Activated CD8-positive, alpha-beta memory T cell treated with anti-CD3 and anti-CD28 coated beads for 4 hours (primary cell): ENCODE measurements at places on chromosomes 7 and 10.

DNA sequence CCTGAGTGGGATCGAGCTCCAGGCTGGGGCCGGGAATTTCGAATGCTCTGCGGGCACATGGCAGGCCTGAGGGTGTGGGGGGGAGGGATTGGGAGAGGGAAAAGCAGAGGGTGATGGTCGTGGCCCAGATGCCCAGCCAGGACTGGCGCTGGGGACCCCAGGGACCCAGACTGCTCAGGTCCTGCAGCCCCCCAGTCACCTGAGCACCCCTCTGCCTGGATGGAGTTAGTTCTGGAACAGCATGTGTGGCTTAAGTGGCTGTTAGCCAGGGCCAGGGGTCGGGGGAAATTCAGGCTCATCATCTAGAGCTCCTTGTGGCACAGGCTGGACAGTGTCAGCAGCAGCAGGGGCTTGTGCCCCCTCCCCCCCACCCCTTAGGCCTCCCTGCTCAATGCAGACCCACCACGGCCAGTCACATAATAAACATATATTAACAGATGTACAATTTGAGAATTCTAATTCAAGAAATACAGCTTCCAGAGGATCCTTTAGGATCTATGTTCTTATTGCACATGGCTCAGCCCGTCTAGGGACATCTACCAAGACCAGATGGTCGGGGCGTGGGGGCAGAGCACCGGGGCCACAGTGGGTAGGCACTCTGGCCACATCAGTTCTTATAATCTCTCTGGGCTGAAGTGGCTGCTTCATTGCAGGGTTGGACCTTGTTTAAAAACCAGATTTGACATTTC, 22.2 kb downstream of the DNAJB12 start:
- no peak for DNase-seq

GRCh38 chr10:36110097-36110496, 468.0 kb upstream of the FZD8 start:
- no peak for DNase-seq

- DNase-seq: no peak
Measured at GRCh38 chr10:129222436-129222835, 244.6 kb upstream of the MGMT start.

- no peak for DNase-seq
Measured at GRCh38 chr10:50405723-50406122, 154.4 kb upstream of the ASAH2 start.

GRCh38 chr10:45255706-45256105, 59.7 kb downstream of the OR13A1 start:
- no peak for DNase-seq

DNA sequence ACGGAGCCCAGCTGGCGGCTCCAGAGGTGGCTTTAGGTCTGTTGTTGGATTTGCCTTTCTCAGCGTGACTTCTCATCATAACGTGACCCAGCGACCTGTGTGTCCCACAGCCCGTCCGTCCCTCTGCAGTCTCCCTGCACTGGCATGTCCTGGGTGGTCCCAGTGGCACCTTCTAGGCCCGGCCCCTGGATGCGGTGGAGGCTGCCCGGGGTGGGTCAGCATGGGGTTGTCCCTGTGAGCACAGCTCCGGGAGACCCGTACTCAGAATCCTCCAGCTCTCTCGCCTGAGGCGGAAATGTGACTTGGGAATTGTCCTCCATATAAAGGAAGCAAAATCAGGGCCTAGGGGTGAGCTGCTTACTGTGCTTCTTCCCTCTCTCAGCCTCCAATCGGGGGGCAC, 25.6 kb upstream of the AP5Z1 start:
- no peak for DNase-seq

GRCh38 chr7:84781838-84782237, 405.0 kb downstream of the SEMA3D start:
- DNase-seq: no peak

GRCh38 chr10:13717936-13718772, 131.4 kb downstream of the PRPF18 start:
- no peak for DNase-seq

DNA sequence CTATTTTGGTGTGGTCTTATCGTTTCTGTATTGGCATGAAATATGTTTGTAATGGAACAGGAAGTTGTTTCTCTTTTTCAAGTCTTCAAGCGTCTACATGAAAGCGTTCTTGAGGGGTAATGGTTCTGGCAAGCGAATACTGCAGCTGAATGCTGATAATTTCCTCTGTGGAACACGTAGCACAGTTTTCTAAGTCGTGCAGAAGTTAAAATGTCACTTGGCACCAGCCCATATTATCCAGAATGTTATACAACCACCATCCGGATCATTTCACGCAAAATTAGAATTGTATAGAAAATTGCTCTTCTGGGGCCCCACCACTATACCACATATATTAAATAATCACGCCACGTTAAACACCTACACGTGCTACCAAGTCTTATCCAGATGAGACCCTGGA, 354.3 kb downstream of the CALN1 start:
- DNase-seq: no peak

DNA sequence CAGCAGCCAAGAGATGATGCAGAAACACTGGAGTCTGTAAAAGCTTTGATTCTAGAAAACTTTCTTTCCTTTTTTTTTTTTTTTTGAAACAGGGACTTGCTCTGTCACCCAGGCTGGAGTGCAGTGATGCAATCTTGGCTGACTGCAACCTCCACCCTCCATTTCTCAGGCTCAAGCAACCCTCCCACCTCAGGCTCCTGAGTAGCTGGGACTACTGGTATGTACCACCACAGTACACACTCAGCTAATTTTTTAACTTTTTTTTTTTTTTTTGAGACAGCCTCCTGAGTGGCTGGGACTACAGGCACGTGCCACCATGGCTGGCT, 17.0 kb upstream of the BAG3 start:
- DNase-seq: no peak

DNA sequence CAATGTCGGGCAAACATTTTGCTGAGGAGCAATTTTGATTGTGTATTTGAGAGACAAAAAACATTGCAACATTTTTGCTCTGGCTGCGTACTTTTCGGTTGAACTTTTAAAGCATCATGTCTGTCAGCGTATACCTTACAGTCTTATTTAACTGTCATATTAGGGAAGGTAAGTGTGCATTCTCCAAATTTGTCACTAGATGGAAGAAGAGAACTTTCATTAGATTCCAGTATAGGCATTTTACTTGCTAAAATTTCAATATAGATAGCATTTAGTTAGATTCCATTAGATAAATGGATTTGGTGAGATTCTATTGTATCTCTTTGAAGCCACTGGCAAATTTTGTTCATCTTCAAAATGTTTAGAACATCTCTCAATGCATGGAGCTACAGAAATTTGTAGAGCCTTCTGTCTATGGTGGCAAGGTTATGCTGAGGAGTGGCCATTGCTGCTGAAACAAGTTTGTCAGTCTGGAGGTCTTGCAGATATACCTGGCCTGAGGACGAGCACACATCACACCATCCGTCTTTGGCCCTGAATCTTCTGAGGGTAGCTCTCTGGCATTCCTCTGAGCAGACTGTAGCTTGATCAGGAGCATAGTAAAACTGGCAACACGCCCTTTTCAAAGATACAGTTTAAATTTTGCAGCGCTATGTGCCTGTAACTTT, 437.5 kb upstream of the MBL2 start:
- DNase-seq: no peak

GRCh38 chr7:131753620-131754222, 197.3 kb upstream of the PODXL start:
- no peak for DNase-seq

- no peak for DNase-seq
Measured at GRCh38 chr7:95723583-95724180, 48.7 kb upstream of the DYNC1I1 start.

GRCh38 chr7:95469848-95470247, 15.9 kb upstream of the ASB4 start:
- no peak for DNase-seq

GRCh38 chr10:51607463-51607835, 91.9 kb downstream of the CSTF2T start:
- DNase-seq: no peak

- DNase-seq: no peak
Measured at GRCh38 chr7:69162931-69163670, 435.2 kb upstream of the AUTS2 start.

DNA sequence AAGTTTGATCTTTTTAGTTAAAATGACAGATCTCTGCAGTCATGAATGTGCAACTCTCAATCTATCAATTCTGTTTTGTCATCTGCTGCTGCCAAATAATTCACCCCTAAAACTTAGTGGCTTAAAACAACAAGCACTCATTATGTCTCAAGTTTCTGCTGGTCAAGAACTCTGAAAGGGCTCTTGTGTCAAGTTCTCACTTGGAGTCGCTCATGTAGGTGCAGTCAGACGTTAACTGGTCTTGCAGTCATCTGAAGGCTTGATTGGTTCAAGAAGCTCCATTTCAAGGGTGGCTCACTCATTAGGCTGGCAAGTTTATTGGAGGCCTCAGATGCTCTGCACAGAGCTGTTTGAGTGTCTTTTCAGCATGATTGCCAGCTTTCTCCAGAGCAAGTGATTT, 28.5 kb upstream of the LRRC72 start:
- no peak for DNase-seq

DNA sequence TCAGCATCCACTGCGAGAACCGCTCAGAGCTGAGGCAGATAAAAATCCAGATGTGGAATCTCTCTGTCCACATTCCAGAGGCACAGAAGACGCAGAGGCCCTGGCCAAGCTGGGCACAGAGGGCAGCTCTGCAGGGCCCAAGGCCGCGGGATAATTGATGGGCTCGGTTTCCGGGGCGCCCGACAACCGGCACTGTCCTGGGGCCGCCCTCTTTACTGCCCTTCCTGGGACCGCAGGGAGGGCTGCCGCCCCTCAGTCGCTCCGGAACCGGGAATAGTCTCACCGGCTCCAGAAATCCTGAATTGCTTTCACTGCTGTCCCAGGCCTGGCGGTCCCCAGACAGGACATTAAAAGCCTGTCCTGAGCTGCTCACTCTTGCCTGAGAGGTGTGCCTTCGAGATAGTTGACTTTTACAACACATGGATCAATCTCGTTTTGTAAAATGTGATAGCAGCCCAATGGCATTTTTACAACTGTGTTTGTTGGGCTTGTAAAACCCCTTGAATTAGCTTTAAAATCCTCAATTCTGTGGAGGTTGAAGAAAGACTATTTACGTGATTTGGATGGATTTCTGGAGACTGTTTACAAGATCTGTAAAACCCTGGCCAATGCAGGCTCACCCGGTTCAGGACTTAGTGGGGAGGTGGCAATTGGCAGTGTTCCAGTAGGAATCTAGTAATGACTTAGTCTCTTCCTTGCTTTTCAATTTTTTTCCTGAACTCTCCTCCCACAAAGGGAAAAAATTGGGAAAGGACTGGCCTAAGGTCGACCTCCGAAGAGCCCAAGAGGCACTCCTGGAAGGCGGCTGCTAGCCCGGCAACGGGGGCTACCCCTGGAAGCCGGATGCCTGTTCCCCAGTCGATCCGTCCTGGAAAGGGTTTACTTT, 1.4 kb upstream of the HOXA6 start:
- no peak for DNase-seq

DNA sequence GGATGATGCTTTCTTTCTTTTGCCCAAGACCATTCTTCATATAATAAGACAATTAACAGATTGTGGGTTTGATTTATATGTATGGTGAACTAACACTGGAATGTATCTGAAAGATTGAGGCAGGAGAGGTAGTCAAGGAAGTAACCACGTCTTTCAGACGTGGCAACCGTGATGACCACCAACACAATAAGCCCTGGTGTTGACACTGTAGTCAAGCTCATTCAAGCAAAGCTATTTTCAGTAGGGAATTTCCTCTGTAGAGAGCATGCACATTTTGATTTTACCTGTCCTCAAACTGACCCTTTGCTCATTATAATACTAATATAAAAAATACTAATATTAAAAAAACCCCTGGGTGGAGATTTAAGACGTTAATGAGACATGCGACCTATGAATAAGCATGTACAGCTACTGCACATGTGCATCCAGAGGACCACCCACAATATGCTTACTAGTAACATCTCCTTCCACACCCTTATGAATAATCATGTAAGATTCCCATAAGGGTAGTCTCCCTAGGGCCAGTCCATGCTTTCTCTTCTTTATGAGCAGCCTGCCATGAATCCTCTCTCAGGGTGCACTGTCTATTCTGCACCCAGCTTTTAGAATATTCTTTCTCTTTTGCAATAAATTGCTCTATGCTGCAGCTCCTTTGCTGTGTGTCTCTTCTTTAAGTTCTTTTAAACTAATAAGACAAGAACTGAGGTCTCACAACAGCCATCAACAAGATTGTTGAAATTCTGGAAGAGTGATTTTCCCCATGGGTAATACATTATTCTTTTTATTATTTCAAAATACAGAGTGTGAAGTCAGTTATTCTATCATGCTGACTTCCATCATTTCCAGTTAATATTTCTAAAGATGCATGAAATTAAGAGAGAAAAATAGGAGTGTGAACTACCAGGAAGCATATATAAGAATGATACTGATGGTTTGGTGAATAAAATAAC, 151.3 kb upstream of the NPVF start:
- no peak for DNase-seq

DNA sequence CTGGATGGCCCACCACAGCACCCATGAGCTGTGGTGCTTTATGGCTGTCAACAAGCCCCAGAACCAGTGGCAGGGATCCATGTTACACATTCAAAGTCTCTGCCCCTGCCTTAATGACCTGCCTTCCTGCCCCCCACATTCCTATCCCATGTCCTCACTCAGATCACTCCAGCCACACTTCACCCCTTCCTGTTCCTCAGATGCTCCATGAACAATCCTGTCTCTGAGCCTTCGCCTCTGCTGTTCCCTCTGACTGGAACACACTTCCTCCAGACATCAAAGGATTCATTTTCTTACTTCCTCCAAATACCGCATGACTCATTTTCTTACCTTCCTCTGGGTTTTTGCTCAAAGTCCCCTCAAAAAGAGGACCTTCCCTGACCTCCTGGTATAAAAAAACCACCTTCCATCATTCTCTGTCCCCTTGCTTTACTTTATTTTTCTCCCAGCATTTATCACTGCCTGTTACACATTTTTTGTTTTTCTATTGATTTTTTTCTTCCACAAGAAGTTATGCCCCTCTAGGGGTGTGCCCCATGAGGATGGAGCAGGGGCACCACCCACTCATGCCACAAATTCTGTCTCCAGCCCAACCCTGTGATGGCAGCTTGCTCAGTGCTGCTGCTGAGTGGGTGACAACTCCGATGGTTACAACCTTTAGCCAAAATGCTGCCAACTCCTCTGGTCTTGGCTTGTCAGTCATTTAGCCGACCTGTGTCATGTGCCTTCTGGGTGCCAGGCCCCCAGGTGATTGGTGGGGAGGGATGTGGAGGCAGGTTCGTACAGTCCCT, 18.2 kb downstream of the COL13A1 start:
- DNase-seq: no peak

GRCh38 chr7:133284092-133284491, 31.2 kb downstream of the EXOC4 start:
- DNase-seq: no peak

DNA sequence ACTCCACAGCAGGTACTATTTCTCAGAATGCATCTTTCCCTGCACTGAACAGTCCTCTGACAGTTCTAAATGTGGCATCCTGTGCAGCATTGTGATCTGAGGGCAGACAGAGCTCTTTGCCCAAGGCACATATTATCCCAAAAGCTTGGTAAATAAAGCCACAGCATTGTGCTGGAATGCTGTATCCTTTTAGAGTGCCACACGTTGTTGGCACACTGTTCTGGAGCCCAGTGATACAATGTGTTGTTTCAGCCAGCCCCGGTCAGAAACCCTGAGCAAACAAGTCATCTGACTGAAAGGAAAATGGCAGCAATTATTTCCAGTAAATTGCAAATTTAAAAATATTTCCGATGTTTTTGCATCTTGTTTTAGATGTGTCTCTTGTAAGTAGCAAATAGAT, 45.4 kb downstream of the NAMPT start:
- no peak for DNase-seq
